Stimulated activated CD4-positive, alpha-beta T cell treated with anti-CD3 and anti-CD28 coated beads, Interleukin-1b, Interleukin-23, amount 100 ng/mL, for 1 hour (primary cell): ENCODE measurements at places on chromosomes 6 and 20.

DNA sequence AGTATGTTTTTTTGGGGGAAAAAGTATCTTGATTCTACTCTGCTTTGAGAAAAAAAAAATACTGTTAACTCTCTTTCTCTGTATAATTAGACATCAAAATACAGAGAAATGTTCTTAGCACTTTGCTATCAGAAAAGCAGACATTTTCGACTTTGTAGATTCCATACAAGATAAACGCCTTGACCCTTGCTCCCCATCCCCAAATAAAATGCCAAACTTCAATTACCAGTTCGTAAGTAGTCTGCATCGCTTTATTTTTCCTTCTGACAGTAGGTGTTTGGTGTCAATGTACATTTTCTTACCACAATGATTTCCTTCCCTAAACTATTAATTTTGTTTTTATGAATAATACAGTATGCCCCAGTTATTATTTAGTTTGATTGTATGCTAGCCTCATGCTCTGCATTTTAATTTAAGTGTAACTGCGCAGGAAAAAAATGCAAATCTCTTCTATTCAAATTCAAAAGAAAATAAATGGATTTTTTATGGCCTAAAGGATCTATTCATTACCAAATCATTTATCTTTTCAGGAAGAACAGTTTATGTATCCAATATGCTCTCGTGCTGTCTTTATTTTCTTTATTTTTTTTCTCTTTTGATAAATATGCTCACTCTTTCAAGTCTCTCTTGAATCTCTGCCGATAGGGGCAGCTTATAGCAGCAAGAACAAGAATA, 84.8 kb upstream of the ZNF217 start:
- DNase-seq, result no peak

DNA sequence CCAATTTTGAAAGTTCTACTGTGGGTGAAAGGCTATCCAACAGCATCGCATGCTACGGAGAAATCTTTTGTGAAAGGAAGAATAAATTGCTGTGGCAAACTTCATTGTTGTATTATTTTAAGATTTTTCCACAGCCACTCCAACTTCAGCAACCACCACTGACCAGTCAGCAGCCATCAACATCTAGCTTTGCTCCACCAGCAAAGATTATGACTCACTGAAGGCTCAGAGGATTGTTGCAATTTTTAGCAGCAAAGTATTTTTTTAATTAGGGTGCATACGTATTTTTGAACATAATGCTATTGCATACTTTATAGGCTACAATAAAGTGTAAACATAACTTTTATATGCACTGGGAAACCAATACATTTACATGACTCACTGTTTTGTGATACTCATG, 493.5 kb downstream of the TFAP2A start:
- no peak for DNase-seq

GRCh38 chr6:110512991-110513390, 36.6 kb upstream of the SLC22A16 start:
- no peak for DNase-seq

DNA sequence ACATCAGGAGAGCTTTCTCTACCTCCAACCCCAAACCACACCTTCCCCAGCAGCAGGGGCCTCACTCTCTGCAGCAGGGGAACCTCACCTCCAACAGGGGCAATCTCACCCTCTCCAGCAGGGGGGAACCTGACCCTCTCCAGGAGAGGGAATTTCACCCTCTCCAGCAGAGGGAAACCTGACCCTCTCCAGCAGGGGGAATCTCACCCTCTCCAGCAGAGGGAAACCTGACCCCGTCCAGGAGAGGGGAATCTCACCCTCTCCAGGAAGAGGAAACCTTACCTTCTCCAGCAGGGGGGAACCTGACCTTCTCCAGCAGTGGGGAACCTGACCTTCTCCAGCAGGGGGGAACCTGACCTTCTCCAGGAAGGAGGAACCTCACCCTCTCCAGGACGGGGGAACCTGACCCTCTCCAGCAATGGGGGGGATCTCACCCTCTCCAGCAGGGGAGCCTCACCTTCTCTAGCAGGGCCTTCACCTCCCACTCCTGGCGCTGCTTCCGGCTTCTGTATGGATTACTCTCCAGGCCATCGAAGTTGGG, 3.1 kb downstream of the B3GALT4 start:
- no peak for DNase-seq

DNA sequence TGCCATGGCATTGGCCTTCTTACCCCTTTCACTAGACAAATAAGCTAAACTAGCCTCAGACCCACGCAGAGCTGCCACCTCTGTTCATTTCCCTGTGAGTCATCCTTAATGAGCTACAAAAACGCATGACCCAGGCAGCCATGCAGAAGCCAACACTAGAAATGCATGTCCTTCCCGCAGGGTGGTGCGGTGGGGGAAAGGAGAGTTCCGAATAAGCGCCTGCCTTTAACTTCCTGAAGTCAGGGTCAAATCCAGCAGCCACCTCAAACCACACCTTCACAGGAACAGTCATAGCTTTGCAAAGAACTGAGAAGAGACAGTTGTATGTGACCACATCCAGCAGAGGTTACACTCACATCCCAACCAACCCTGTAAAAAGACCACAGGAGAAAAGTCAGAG, 40.4 kb downstream of the IRF4 start:
- DNase-seq, result no peak
